Fibroblast of skin of left biceps (primary cell): ENCODE measurements at places on chromosomes 3 and 15.

GRCh38 chr15:90866161-90866715 is 2.1 kb upstream of the FURIN start:
- DNase-seq: no peak

GRCh38 chr3:188915127-188915526 is 256.6 kb upstream of the TPRG1 start:
- no peak for DNase-seq

DNA sequence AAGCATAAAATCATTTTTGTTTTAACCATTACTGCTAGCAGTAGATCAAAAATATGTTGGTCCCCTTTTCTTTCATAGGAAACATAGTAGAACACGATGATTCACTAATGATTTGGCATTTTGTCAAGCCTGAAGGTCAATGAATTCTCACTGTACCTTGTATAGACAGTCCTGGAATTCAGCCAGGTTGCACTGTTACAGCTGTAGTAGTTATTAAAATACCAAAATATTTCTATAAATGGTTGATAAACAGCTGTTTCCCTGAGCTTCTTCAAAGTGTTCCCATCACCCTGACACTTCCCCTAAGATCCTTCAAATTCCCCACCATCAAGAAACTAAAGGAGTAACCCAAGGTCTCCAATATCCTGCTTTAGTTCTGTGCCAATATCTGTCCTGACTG is 200.9 kb downstream of the ATP8B4 start:
- peak; percentile 27 for DNase-seq

- no peak for DNase-seq
These were observed 114.0 kb downstream of the PEAK1 start for GRCh38 chr15:77305953-77306352.

DNA sequence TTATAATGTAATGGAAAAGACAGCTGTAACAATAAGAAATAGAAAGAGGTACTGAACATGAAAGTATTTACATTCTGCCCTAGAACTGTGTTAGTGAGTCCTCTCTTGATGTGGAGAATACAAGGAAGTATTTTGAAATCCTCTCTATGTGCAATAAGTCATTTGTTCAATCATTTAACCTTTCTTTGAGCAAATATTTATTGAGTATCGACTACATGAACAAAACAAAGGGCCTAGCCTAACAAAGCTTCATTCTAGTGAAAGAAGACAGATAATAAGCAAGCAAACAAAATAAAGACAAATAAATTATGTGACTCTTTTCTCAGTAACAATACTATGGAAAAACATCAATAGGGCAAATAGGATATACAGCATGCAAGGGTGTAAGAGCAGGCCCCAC is 354.9 kb upstream of the ATP11B start:
- no peak for DNase-seq

DNA sequence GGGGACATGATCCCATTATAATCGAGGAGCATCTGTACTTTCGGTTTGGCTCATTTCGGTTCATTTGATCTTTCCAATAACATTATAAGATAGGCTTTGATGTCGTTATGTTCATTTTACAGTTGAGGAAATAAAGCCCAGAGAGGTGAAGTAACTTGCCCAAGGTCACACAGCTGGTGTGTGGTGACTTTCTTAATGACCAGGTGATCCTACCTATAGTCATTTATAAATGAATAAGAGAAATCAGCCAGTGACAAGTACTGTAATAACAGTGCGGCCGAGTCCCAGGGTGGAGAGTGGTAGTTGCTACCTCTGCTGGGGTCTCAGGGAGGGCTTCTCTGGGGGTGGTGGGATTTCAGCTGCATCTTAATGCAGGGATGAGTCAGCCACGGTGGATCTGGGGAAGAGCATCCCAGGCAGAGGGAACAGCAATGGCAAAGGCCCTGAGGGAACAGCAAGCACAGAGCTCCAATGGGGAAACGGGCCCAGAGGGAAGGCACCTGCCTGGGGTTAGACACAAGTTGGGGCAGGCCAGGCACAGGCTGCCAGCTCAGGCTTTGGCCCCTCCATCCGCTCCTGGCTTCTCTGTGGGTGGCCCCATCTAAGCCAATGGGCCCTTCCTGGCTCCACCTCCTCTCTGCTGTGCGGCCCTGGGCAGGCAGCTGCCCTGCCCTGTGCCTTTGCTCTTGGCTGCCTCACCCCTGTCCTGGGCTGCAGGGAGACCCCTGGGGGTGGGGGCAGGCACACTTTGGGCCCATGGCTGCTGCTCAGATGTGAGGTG is 1.1 kb upstream of the FBLN2 start:
- no peak for DNase-seq

GRCh38 chr15:84834969-84835368 is 17.8 kb downstream of the ALPK3 start:
- DNase-seq: no peak
